ENCODE measurements at places on chromosomes 6 and 20.

DNA sequence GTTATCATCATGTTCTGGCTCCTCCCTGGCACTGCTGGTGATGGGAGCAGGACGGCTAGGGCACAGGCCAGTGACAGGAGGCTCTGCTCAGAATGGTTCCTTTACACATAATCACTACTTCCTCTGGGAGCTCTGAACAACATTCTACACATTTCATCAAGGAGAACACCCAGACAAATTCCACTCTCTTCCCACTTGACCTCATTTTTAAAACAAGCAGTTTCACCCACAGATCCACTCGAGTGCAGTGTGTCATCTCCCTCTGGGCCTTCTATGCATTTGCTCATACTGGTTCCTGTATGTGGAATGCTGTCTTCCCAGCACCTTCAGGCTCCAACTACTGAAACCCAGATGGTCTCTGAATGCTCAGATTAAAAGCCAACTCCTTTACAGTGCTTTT is 84.8 kb downstream of the ELOVL5 start:
- no peak for DNase-seq

DNA sequence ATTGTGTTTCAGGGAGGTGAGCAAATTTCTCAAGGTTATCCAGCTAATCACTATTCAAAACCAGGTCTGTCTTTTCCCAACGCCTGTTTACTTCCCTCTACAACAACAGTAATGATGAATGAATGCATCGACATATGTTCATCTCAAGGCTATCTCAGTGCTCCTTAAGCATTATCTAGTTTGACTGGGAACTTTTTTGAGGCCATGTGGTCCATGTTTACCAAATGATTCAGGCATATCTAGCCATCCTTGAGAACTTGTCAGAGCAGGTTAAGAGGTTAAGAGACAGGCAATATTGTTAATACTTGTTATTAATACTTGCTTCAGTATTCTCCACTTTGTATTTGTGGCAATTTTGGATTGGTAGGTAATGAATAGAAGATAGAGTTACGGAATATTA is 1038.4 kb upstream of the FLRT3 start:
- no peak for DNase-seq

DNA sequence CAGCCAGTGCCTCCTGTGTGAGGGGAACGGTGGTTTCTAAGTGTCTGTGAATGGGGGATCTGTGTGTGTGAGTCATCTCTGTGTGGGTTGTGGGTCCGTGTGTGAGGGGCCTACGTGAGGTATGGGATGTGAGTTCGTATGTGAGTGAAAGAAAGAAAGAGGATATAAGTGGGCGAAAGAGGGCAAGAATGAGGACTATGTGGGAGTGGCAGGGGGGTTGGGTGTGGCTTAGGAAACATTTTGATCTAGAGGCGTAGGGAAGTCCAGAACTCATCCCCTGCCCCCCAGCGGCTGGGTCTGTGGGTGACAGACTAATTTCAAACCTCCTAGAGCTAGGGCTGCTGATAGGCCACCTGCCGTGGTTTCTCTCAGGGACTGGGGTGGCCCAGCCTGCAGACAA is 35.5 kb downstream of the DHX35 start:
- peak; percentile 86 for DNase-seq

DNA sequence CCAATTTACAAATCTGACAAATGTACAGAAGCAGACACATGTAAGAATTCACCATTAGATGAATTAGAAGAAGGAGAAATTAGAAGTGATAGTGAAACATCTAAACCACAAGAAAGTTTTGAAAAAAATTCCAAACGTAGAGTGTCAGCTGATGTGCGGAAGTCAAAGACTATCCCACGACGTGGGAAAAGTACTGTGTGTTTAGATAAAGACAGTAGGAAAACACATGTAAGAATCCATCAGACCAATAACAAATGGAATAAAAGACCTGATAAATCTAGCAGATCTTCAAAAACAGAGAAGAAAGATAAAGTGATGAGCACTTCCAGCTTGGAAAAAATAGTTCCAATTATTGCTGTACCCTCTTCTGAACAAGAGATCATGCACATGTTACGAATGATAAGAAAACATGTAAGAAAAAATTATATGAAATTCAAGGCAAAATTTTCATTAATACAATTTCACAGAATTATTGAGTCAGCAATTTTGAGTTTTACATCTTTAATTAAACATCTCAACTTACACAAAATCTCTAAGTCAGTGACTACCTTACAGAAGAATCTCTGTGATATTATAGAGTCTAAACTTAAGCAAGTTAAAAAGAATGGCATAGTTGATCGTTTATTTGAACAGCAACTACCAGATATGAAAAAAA is 28.1 kb upstream of the GJA10 start:
- DNase-seq = no peak

DNA sequence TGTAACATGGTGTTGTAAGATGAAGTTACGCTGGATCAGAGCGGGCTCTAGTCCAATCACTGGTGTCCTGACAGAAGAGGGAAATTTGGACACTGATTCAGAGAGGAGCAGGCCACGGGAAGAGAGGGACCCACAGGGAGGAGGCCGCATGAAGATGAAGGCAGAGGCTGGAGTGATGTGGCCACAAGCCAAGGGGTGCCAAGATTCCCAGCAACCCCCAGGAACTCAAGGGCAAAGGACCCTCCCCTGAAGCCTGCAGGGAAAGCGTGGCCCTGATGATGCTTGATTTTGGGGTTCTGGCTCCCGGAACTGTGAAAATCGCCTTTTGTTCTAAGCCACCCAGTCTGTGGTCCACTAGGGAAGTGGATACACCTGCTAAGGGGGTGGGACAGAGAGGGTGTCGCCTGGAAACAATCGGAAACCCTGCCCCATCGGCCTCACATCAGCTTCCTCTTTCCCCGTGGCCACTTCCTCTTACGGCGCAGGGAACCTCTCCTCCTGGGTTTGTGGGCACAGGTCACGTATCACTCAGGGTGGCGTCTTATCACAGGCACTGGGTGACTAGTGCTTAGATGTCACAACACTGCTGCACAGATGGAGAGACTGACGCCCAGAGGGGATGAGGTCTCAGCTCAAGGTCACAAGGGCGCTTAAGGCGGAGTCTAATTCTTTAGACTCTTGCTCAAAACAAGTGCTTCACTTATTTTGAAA is 58.0 kb downstream of the SULF2 start:
- peak; percentile 71 for DNase-seq

DNA sequence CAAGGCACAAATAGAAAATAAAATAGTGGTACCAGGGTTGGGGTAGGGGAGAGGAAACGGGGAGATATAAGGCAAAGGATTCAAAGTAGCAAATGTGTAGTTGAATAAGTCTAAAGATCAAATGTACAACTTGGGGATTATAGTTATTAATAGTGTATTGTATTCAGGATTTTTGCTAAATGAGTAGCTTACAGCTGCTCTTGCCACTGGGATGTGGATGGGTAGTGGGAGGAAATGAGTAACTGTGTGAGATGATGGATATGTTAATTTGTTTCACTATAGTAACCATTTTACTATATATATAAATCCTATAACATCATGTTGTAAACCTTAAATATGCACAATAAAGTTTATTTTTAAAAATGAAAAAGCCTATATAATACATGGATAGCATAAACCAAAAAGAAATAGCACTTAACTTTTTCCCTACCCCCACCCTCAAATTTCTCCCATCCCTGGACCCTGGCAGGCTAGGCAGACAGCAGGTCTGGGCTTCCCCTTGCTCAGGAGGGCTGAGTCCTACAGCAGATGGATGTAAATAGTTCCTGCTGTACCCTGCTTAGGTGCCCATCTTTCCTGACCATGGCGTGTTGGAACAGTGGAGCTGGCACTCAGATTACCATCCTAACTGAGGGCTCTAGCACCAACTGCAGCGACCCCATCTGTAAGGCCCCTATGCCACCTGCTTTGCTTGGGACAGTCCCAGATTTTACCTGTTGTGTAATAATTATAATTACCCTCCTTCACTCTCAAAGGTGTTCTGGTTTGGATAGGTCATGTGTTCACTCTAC is 28.6 kb upstream of the PBOV1 start:
- no peak for DNase-seq
